ENCODE measurements at places on chromosomes 11 and 22.

DNA sequence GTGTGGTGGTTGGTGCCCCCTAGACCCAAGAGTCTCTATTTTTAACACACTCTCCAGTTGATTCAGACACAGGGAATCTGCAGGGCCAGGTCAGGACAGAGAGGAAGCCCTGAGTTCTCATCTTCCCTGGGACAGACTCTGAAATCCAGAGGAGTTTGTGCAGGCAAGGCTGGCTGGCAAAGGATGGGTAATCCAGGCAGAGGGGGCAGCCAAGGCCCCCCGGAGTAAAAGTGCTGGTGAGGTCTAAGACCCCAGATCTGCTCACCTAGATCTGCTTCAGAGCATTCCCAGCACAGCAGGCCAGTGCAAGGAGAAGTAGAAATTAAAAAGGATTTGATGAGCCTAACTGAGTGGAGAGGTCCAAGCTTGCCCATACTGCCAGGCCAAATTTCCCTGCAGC lies 40.6 kb upstream of the MN1 start:
- peak; percentile 44 for DNase-seq

DNA sequence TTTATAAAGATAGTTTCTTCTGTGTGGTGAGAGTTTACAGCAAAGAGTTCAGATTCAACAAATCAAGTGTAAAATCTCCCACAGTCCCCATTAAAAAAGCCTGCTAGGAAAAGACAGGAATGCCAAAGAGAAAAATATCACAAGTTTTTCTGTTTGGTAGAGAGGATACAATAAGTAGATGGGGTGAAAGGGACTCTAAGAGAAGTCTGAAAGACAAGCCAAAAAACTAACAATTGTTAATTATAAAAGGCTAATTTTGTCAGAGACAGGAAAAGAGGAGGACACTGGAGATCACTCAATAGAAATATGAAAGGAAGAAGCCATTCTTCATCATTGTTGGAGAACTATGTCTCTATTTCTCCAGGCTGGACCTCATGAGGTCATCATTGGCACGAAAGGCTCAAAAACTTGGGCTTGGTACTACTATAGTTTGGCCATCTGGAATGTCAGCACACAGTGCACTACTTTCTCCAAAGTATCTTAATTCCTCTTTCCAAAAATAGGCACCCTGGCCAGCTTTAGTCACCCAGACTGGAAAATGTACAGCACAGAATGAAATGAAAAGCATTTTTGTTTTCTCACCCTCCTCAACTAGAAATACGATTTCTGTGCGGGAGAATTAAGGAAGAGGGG lies 531 bp upstream of the SOX6 start:
- DNase-seq: no peak

GRCh38 chr11:33988586-33989370 lies 62.8 kb upstream of the CAPRIN1 start:
- no peak for DNase-seq

DNA sequence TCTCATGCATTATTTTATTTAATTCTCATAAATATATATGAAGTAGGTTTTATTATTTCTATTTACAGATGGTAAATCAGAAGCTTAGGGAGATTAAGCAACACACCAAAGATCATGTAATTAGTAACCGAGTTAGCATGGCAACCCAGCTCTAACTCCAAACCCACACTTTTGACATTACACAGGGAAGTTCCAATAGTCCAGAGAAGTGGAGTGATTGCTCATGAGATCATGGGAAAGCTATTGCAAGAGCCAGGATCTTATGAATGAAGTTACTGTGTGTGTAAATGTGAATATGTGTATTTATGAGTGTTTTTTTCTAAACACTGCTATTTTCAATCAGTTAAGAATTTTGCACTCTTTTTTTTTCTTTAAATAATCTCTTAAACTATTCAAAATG lies 225.8 kb upstream of the KIRREL3 start:
- no peak for DNase-seq

DNA sequence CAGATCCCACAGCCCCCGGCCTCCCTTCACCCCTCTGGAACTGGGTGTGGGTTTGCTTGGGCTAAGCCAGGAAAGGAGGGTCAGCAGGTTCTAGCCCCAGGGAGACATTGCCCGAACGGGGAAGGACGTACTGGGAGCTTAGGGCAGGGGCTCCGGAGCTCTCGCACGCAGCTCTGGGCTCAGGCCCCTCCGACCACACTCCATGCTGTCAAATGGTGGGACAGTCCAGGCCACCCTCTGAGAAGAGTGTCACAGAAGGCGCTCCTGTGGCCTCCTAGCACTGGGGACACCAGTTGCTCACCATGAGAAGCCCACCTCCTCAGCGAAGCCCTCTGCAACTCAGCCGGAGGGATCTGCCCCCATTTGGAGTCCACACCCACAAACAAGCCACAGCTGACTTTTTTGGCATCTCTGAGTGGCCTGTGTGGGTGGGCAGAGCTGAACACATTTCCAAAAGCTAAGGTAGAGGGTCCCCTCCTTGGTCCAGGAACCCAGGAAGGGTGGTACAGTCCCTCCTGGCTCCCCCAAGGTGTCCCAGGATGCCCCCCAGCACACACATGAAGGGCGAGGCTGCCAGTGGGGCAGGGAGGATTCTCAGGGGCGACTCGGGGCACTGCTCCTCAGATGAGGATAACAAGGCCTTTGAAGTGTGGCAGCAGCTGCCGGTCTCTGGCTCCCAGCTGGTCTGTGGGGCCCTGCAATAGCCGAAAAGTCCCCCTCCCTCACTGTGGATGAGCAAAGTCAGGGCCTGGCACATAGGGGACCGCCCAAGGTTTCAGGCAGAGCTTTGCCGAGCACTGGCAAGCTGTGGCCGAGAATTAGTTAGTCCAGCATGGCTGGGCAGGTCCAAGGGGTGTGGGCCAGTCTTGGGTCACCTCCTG lies 13.0 kb upstream of the TEF start:
- no peak for DNase-seq

DNA sequence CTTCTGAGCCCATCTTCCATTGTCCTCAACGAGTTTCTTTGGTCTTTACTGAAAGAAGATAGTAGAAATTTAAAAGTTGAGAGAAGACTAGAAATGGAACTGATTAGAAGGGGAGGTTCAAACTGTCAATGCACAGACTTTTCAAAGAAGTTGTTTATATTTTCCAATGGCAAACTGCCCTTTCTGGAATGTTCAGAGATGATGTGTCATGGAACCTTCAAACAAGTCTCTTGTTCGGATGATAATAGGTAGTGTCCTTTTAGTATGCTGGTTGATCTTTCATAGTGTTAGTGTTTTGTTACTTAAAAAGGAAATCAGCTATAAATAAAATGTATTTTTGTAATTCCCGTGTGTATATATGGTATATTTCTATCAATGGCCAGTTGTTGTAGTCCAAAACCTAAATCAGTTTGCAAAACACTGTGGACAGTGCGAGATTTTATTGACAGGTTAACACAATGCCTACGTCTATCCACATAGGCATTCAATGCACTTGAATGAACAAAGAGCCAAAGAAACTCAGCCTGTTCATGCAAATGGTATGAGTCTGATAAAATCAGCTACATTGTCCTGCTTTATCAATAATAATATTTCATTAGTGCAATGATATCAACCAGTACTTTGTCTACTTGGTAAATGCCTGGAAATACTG lies 30.9 kb downstream of the C11orf91 start:
- DNase-seq: no peak

DNA sequence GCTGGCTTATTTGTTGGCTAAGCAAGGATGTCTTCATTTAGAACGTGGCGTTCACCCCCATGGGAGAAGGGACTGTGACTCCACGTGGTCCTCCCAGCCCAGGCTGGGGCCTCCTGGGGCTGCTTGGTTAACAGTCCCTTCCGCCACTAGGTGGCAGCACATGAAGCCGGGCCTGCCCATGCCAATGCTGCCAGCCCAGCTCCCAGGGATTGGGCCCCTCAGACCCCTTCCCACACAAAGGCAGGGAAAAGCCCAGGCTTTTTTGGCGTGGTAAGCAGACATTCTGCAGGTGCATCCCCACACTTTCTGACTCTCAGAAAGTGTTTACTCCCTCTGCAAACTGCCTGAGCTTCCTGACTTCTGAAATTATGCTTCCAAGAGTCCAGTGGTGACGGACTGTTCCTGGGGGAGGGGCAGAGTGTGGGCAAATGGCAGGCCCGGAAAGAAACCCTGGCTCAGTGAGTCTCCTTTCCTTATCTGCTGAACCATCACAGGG lies 3.1 kb downstream of the CBX6 start:
- DNase-seq: peak; percentile 95

DNA sequence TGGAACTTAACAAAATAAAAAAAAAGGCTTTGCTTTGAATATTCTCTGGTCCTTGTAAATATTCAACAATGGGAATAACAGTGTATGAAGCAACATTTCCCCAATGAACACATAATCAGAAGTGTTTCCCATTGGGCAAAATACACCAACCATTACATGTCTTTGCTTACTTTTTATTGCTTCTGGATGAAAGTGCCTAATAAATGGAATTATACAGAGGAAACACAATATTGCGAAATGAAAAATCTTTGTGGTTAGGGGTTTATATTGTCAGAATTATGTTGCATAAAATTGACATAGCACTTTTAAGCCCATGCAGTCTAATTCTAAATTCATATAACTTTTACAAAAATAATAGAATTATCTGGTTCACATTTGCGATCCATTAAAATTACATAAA lies 386.4 kb downstream of the DCDC1 start:
- no peak for DNase-seq

GRCh38 chr11:128734103-128734831 lies 40.4 kb downstream of the FLI1 start:
- DNase-seq: no peak

DNA sequence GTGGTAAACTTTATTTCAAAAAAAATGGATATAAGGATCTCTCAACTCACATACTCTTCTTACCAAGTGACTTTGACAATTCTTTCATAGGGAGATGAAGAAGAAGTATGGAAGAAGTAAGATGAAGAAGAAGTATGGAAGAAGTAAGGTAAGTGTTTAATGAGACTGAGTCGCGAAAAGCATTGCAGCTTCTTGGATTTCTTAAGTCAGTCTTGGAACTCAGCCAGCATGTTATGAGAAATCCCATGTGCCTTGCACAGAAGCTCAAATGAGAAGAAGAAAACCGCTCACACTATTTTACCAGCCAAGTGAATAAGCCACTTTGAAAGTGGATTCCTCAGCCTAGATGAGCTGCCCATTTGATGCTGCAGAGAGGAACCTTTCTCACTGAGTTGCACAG lies 332.0 kb upstream of the CCDC179 start:
- DNase-seq: no peak

DNA sequence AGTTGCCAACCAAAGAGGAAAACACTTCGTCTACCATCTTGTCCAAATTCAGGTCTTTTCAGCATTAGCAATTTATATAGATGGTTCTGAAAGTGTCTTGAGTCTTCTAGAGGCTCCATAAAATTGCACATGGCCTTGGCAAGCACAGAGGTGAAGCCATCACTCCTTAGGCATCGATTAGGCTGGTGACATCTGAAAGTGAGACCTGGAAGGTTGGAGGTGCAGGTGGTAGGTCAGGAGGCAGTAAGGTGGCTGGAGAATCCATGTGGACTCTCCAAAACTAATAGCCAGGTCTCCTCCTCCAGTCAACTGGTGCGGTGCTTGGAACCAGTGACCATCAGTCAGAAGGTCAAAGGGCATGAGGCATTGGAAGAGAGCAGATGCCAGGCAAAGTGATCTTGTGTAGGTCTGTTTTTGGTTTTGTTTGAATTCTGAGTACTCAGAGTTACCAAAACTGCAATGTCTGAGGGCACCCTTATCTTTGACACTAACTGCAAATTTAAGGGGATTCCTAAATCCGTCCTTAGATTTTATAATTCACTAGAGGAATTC lies 6.6 kb upstream of the APOL2 start:
- no peak for DNase-seq

GRCh38 chr11:1507381-1508140 lies 21.0 kb upstream of the MOB2 start:
- no peak for DNase-seq

DNA sequence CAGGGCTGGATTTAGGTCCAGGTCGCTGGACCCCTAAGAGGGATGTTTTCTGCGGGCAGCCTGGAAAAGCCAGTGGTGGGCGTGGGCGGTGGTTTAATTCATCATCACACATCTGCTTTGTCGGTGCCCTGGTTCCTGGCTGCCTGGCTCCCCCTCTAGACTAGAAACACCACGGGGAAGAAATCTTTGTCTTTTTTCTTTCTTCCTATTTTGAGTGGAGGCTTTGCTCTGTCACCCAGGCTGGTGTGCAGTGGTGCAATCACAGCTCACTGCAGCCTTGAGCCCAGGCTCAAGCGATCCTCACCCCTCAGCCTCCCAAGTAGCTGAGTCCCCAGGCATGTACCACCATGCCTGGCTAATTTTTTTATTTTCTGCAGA lies 86.6 kb upstream of the LINC01488 start:
- DNase-seq: no peak

DNA sequence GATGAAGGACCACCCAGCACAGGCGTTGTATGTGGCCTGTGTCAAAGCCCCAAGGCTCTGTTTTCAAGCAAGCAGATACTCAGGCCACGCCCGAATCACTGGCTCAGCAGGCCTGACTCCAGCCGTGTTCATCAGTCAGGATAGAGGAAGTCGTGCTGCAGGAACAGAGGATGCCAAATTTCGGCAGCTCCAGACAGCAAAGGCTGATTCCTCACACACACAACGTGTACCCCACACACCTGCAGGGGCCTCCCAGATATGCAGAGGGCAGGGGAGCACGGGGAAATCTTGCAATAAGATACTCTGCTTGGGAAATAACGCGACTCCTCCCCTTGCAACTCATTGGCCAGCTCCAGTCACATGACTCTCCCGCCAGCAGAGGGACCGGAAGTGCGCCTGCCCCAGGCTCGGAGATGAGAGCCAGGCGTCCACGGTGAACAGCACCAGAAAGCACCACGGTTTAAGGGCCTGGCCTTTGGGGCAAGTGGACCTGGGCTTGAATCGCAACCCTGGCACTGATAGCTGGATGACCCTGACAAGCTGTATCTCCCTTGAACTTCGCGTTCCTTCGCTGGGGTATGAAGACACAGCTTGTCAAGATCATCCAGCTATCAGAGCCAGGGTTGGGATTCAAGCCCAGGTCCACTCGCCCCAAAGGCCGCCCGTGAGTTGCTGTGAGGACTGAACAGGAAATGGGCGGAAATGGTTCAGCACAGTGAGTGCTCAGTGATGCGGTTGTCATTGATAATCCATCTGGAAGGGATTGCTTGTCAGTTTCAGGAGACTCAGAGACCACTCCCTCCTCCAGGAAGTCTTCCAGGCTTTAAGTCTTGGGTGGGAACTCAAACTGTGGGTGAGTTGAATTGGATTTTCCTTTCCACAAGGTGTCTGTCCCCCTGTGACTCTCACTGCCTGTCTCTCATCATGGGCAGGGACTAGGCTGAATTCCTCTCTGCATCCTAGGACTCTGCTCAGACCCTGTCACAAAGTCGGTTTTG lies 88.5 kb downstream of the MYEOV start:
- DNase-seq: peak; percentile 54

GRCh38 chr11:19275496-19275895 lies 34.8 kb upstream of the E2F8 start:
- DNase-seq: no peak

DNA sequence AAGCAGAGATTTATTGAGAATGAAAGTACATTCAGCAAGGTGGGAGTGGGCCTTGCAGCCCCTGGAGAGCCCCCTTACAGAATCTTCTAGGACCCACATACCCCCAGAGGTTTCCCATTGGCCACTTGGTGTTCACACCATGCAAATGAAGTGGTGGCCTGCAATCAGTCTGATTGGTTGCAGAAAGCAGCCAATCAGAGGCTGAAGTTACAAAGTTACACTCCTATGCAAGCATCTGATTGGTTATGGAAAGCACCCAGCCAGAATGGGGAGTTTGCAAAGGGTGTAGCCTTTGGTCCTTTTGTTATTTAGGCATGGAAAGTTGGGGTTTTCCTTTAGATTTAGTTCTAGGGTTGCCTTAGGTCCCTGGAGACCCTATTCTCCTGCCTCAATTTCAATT lies 34.9 kb downstream of the UVRAG start:
- DNase-seq: no peak

Data from activated effector memory CD4-positive, alpha-beta T cell treated with anti-CD3 and anti-CD28 coated beads, Interleukin-2, amount 50 U/mL, for 16 hours (primary cell).